ENCODE measurements at places on chromosomes 6 and 20. TPM values are rescaled to one million over a fixed set of nuclear protein-coding genes. Genes with fewer than 3 reads are reported as not detected.

Gene UBD
- 0.93 TPM for total RNA-seq

Gene LINC00237
- not detected for total RNA-seq

Gene ULBP1
- total RNA-seq, result 0.99 TPM

Gene CALHM4
- not detected for total RNA-seq

Gene CHRNA4
- not detected for total RNA-seq

- DNase-seq, result no peak
These were observed 278.2 kb downstream of the CDC5L start for GRCh38 chr6:44665683-44666082.

DNA sequence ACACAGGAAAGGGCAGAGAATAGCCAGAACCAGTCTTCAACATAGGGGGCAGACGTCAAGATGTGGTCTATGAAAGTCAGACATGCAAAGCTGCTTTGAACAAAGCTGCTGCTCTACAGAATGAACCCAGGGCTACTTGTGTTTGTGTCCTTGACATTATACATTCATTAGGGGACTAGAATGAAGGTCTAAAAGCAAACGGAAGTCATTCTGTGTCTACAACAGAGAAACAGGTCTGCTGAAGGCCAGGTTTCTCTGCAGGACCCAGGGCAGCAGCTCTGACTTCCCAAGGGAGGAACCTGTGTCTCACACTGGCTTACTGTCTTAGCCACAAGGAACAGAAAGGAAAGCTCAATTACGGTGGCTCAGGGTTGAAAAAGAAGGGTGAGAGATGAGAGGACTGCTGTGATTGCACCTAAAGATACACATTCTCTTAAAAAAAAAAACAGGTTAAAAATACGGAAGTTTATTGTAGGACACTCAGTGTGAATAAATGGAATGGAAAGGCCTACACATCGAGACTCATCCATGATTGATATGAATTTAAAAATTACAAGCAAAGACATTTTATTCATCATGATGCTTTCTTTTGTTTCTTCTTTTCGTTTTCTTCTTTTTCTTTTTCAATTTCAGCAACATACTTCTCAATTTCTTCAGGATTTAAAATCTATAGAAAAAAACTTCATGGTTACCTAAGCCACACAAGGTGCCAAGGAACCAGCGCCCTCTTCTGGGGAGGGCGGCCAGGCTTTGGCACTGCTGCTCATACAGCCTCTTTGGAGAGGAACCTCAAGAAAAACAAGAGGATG, 6.7 kb downstream of the PSMA7 start:
- DNase-seq, result peak; percentile 49

GRCh38 chr20:62677678-62678077, 31.0 kb upstream of the NTSR1 start:
- DNase-seq, result no peak

GRCh38 chr6:20334334-20334733, 67.3 kb upstream of the E2F3 start:
- DNase-seq, result no peak

- no peak for DNase-seq
These were observed 343.8 kb upstream of the MMS22L start for GRCh38 chr6:97626671-97627441.

- no peak for DNase-seq
These were observed 49.2 kb downstream of the FRK start for GRCh38 chr6:116011520-116011919.

DNA sequence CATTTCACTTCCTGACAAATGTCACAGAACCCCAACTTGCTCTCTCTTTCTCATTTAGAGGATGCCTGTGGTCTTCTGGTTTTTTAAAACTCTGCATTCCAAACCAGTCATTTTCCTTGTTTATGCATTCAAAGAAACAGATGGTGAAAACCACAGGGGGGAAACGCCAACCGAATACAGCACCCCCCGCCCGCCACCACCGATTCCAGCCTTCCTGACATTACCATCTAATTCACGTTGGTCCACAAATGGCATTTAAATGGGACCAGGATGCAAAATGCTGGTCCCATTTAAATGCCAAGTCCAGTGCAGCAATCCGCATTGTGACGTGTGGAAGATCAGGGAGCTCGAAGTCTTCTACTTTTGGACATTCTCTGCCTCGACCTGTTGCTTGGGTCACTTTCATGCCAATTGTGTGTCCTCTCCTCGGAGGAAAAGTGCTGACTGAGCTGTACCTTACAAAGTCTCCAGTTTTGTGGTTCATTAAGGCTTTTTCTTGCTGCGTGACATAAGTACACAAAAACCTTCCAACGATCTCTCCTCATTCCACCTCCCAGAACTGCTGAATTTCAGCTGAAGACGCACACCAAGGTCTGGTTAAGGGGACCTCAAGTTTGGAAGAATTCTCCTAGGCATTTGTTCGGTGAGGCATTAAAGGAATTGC, 35.8 kb downstream of the NEDD9 start:
- DNase-seq, result no peak

DNA sequence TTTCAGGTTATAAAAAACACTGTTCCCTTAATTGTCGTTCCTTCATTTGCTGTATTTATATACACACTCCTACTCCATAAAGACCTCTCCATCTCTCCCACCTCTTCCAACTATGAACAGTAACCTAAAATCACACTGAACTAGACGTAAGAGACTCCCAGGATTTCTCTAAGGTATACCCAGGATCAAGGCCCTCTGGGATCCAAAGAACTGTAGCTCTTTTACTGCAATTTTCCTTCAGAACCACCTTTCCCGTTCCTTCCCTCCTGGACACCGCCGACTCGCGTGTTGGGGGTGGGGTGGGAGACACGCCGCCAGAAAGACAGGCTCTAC, 680 bp downstream of the LATS1 start:
- no peak for DNase-seq

DNA sequence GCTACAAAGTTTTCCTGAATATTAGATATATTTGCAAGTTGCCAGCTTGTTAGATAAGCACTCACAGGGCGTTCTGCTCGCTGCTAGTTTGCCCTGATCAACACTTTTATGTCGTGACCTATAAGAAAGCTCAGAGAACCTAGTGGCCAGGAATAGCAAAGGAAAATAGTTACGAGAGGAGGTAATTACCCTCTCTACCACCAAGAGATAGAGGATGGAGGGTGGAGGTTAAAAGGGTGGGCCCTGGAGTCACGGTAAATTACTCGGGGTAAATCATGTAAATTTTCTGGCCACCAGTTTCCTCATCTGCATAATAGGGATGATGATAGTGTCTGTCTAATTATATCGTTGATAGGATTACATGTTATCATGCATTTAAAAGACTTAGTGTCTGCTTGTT, 87.2 kb downstream of the JPH2 start:
- DNase-seq, result no peak

DNA sequence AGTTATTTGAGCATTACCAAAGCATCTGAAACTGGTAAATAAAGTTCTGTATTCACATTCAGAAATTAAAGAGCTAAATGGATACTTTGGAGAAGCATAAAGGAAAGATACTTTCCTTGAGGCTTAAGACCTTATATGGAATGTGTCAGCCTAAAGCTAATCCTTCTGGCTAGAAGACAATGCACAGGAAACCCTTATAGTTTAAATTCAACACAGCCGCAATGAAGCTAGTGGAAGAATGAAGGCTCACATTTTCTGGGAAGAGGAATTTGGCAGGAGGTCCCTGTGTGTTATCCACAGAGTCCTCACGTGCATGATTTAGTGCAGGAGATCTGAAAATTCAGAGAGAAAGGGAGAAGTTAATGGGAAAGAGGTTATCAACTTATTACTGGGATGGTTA, 21.5 kb upstream of the CHD6 start:
- no peak for DNase-seq

GRCh38 chr6:138865480-138866109, 69.7 kb downstream of the ECT2L start:
- DNase-seq, result no peak

- no peak for DNase-seq
These were observed 121.3 kb downstream of the TFAP2C start for GRCh38 chr20:56750430-56750829.

DNA sequence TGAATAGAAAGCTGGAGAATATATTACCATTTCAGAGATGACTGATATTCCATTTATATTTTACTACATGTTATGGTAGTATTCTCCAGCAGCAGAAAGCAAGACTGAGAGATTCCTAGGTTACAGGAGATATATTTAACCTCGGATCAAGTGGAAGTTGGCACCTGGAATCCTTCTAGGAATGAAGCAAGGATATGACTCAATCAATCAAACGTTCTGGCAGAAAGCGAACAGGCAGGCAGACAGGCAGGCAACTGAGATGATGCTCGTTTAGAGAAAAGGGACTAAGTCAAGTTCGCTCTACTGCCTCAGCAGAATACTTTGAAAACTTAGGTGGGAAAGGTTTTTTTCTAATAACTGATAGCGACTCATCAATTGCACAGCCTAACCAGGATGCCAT, 46.2 kb downstream of the PAK5 start:
- no peak for DNase-seq

- peak; percentile 65 for DNase-seq
These were observed 308.9 kb downstream of the ALDH8A1 start for GRCh38 chr6:134640975-134641429.

DNA sequence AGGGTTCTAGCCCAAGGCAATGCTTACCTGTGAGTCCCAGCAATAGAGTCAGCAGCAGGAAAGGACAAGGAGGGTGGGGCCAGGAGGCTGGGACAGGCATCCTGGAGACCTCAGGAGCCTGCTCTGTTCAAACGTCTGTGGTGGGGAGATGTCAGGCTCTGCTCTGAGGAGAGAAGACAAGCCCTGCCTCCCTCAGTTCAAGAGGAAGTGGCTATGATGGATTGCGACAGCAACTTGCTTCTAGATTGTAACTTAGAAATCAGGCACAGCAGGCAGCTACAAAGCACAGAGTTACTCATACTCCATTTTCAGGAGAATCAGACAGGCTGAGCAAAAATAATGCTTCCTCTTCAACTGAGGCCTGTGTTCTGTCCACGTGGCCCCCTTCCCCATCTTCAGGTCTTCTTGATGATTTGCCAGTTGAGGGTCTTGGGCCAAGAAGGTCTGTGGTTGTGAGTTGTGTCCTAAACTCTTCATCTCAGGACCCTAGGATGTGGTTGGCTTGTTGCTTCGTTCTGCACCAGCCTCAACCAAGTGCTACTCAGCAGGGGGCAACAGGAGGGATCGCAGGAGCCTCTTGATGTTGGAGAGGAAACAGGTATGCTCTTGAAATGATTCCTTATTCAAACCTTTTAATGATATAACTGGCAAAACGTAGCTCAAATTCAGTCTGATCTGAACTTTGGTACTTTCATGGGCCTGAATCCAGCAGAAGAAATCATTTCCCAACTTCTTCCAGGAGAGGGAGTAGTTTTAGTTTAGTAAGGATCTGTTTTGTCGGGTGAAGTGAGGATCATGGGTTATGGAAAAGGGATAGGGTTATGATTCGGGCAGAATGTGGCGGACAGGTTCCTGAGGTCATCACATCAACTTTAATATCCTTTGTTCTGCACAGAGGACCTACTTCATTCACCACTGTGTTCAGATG, 31.0 kb downstream of the SIRPB1 start:
- no peak for DNase-seq

- no peak for DNase-seq
These were observed 94.7 kb downstream of the TMEM242 start for GRCh38 chr6:157228426-157229131.

GRCh38 chr6:108835218-108835850, 12.9 kb upstream of the ARMC2 start:
- DNase-seq, result peak; percentile 74

- DNase-seq, result no peak
These were observed 968.5 kb upstream of the GJE1 start for GRCh38 chr6:141164042-141164743.

- DNase-seq, result no peak
These were observed 35.8 kb downstream of the GCNT2 start for GRCh38 chr6:10556992-10557391.

DNA sequence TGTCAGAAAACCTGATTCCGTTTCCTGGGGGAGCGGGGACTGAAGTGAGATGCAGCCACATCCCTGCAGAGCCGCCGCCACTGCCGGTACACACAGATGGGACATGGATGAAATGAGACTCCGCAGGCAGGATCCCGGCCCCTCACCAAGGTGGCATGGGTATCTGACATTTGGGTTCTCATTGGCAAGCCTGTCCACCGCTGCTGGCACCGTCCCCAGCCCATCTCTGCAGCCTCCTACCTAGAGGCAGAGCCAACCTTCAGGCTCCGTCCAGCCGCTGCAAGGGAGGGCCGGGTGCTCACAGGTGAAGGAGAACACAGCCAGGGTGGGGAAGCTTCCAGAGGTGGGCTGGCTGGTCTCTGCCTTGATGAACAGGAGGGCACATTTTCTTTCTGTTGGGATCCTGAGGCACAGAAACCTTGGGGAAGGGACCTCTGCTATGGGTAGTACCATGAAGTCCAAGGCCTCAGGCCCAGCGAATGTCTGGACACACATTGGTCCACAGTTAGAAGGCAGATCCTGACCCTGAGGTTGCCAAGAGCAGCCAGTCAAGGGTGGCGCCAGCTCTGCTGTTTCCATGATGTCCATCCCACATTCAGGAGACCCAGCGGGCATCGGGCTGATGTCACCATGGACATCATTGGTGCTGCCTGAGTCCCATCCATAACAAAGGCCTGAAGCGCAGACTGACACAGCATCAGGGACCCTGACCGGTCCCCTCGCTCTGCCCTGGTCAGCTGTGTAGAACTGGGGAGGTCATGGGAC, 177.4 kb downstream of the TAF4 start:
- no peak for DNase-seq

DNA sequence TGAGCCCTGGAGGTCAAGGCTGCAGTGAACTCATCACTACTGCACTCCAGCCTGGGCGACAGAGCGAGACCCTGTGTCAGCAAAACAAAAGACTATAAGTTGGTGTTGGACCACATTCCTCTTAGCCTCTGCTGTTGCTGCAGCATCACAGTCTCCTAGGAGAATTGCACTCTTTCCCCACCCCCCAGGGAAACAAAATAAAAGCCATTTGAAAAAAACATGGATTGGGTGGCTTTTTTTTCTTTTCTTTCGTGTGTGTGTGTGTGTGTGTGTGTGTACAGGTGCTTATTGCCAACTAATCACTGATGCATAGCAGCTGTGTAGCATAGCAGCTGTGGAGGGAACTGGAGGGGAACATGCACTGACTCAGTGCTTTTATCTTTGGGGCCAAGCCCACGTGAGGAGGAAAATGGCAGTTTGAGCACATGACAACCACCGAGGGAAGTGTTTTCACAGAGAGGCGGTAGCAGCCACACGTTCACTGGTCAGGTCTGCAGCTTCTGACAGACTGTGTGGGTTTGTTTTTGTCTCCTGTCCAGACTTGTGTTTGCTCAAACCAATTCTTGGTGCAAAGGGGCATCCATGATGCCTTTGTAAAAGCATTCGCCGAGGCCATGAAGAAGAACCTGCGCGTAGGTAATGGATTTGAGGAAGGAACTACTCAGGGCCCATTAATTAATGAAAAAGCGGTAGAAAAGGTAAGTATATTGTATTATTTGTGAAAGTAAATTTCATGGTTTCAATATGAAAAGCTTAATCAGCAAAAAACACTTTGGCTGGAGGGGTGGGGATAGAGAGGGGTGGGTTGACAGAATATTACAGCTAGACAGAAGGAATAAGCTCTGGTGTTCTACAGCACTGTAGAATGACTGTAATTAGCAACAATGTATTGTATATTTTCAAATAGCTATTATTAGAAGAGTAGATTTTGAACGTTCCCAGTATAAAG, 27.7 kb downstream of the ALDH5A1 start:
- DNase-seq, result no peak

- no peak for DNase-seq
These were observed 77.2 kb upstream of the TPD52L1 start for GRCh38 chr6:125076482-125076742.
